ENCODE measurements at places on chromosomes 7 and 10.

DNA sequence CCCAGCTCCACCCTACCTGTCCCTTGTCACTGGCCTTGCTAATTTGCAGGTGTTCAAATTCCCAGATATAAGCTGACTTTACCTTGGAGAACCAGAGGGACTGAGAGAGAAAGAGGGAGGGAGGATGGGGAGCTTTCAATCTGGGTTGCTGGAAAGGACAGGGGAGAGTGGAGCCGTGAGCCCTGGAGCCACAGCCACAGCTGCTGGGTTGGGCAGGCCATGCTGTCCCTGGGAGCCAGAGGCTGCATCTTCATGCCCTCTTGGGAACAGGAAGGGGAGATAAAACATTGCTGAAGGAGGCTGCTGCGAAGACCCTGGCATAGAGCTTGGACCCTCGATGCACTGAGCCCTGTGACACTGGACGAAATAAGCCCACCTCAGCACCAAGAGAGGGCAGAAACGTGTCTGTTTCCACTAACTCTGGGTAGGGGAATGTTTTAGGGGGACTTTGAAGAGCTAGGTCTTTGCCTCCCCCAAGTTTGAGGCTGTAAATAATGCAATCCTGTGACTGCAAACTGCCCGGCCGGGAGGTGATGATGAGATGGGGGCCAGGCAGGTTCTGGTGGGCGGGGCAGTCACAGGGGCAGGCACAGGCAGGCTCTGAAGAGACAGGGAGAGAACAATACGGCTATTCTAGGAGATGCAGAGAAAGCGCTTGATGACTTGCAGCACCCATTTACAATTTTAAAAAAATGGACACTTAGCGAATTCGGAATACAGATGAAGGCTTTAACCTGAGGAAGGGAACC lies 5.8 kb upstream of the JAKMIP3 start:
- DNase-seq = no peak

DNA sequence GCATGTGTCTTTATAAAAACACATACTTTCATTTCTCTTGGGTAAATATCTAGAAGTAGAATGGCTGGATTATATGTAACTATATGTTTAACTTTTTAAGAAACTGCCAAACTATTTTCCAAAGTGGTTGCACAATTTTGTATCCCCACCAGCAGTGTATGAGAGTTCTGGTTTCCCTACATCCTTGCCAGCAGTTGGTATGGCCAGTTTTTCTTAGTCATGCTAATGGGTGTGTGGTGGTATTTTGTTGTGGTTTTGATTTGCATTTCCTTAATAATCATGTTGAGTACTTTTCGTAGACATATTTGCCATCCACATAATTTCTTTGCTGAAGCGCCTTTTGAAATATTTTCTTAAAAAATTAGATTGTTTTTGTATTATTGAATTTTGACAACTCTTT lies 60.3 kb downstream of the NEUROG3 start:
- peak; percentile 22 for DNase-seq

GRCh38 chr7:125391921-125392320 lies 462.3 kb upstream of the POT1 start:
- DNase-seq = peak; percentile 0

GRCh38 chr10:35986756-35987502 lies 344.8 kb upstream of the FZD8 start:
- peak; percentile 17 for DNase-seq

DNA sequence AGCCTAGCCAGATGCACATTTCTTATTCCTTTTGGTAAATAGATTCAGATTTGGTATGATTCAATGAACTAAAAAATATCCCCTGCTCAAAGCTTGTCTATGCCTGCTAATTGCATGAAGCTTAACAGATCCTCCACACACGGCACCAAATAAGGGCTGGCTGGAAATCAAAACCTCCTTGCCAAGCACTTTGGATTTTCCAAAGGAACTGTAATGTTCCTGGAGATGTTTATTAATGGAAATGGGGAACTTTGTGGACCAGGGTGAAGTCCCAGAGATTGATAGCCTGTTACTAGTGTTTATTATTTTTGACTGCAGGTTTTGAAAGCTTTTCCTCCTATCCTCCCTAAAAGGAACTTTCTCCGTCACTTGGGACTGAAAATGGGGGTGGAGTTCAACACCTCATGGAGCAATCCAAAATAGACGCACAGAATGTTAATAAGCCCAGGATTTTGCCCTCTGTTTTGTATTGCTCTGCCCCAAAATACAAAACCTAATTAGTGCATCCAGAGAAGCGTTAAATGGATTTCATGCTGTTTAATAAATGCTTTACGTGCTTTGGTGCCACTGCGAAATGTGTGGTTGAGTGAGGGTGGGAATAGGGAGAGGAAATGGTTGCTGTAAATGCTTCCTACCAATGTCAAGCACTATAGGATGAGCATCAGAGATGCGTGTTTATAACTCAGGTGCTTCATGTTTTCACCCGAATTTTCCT lies 1027.7 kb downstream of the LRMDA start:
- DNase-seq = no peak

DNA sequence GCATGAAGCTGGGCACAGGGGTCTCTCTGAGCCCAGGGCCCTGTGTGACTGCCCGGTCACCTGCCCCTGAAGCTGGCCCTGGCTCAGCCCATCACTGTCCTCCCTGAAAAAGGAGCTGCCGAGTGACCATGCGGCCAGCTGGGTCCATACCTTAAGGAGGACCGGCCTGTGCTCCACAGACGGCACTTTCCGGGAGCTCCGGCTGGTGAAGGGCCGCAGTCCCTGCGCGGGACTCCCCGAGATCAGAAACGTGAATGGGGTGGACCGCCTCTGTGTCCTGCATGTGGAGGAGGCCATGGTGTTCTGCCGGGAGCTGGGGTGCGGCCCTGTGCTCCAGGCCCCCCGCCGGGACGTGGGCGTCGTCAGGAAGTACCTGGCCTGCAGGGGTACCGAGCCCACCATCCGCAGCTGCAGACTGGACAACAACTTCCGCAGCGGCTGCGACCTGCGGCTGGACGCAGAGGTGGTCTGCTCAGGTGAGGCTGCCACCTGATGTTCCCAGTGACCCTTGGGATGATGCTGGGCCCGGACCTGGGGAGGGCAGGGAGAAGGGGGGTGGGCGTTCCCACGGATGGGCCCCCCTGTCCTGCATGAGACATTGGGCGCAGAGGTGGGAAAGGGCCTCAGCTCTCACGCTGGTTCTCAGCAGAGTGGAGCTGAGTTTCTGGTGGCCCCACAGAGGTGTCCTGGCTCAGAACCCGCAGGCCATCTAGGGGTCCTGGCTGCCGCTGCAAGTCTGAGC lies 3.5 kb downstream of the SCART1 start:
- DNase-seq = no peak

GRCh38 chr7:33807779-33808482 lies 97.4 kb upstream of the BMPER start:
- DNase-seq = peak; percentile 94

All from cardiac fibroblast (primary cell).